ENCODE measurements at places on chromosomes 2 and 18.

DNA sequence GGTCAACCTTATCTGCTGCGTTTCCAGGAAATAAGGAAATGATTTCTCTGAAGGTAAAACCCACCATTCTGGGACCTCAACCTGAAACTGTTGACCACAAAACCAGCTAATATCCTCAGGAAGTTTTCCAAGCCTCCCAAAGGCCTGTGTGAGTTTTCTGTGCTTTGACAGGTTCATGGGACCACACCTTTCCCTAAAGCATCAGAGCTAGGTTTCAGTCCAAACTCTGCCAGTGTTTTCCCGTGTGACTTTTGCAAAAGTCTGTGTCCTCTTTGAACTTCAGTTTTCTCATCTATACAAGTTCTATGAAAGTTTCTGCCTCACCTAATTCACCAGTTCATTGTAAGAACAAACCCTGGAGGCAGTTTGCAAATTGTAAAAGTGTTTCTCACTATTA is 39.8 kb downstream of the VSNL1 start:
- no peak for DNase-seq

DNA sequence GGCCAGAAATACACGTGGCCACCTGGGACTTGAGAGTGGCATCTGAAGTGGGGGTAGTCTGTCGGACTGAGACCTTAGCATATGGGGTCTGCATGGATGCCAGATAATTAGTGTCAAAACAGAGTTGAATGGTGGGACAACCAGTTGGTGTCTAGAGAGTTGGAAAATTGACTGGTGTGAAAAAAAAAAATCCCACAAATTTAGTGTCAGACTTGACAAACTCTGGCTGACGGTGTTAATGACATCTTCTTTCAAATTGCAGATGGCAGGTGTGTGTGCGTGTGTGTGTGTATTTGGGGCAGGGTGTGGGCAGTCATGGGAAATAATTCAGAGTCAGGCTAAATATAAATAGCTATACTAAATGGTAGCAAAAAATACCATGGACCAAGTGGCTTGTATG is 365.4 kb upstream of the RGPD4 start:
- no peak for DNase-seq

- no peak for DNase-seq
Measured at GRCh38 chr18:13612196-13612997, 114.0 kb downstream of the FAM210A start.

GRCh38 chr18:8745355-8746014 is 40.1 kb downstream of the MTCL1 start:
- DNase-seq: no peak

GRCh38 chr2:6654279-6654678 is 211.4 kb downstream of the CMPK2 start:
- DNase-seq: no peak

Data from caudate nucleus (tissue), 63 donors.